Astrocyte (in vitro differentiated cells and primary cell): ENCODE measurements at places on chromosomes 5 and 9. TPM values are rescaled to one million over a fixed set of nuclear protein-coding genes. Genes with fewer than 3 reads are reported as not detected.

The BAAT gene
- total RNA-seq, result 8.9 and 9.5 TPM in 2 replicates

The ADAMTS13 gene
- total RNA-seq, result 5.6 and 7.3 TPM in 2 replicates

The LEAP2 gene
- total RNA-seq, result 0.27 and 0.31 TPM in 2 replicates

The NRG2 gene
- 0.46 and 0.54 TPM in 2 replicates for total RNA-seq

The SPDL1 gene
- total RNA-seq, result 20.2 and 27.0 TPM in 2 replicates

The CDKN2B-AS1 gene
- 2.3 TPM in 2 replicates for total RNA-seq

The MTMR12 gene
- total RNA-seq, result 19.0 and 23.1 TPM in 2 replicates

GRCh38 chr5:15796557-15796956 is 296.6 kb downstream of the FBXL7 start:
- DNase-seq, result no peak

GRCh38 chr5:78666041-78666444 is 17.5 kb upstream of the LHFPL2 start:
- no peak for DNase-seq

DNA sequence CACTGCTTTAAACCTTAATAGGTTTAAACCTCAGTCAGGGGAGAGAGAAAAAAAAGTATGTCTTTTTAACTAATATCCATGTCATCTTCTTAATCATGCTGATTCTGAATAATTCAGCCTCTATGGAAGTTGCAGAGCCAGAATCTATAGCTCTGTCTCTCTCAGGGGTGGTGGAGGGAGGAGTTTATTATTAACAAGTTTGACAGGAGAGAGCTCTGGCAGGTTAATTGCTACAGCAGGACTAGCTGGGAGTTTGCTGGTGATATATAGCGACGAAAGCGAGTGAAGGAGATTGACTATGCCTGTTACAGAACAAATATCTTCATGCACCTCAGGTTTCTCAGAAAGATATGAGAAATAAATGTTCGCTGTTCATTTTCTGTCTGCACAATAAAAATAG is 586.4 kb downstream of the TLE4 start:
- DNase-seq, result no peak

DNA sequence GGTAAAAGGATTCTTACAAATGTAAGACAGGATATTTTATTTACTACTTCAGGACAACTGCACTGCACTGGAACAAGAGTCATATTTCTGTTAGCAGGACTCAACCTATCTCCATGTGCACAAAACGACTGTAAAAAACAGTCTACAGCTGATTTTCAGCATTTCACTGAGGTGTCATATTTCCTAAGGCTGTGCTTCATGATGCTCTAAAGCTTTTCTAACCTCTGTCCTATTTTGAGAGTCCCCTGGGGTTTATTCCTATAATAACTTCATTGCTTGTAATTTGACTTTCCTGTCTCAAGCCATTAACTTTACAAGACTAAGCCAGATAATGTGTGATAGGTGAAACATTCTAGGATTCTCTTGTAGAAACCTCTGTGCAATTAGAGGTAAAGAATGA is 472.3 kb downstream of the HINT1 start:
- DNase-seq, result no peak

DNA sequence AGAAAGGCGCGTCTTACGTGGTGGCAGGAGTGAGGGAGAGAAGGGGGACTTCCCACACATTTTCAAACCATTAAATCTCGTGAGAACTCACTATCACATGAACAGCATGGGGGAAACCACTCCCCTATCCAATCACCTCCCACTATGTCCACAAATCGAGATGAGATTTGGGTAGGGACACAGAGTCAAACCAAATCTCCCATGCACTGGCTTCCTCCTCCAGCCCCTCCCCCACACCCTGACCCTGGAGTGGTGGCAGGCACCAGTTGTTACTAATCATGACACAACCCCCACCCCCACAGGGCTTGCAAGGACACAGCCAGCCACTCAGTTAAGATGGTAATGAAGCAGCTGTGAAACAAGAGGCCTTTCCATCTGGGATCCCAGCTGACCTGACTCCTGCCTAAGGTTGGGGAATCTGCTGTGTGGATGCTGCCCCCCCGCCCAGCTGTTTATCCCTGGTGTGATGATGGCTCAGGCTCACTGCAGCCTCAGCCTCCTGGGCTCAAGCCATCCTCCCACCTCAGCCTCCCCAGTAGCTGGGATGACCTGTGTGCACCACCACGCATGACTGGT is 57.1 kb upstream of the FUBP3 start:
- DNase-seq, result no peak

GRCh38 chr9:108668191-108668937 is 187.4 kb downstream of the ACTL7B start:
- no peak for DNase-seq

DNA sequence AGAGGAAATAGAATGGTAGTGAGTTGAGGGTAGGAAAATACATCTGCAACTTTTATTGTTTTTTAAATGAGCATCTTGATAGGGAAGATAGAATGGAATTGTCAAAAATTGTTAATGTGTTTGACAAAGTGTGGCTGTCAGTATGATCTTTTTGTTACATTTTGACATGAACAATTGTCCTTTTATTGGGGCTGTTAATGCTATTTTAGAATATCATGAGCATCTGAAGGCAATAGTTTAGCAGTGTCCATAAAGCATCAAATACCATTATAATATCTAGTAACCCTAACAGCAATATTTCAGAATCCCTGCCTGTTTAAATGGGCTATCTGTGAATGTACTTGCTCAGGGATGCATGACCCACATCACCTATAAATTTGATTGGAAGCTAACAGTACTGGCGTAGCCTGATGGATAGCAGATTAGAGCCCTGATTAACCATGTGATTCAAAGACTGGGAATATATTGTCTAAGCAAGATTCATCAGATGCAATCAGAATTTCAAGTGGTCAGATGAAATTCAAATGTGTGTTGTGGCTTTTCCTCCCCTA is 37.8 kb downstream of the TLE4 start:
- DNase-seq, result no peak

GRCh38 chr9:129731477-129732085 is 21.3 kb downstream of the PTGES start:
- no peak for DNase-seq

GRCh38 chr5:172718527-172719114 is 52.4 kb downstream of the DUSP1 start:
- DNase-seq, result no peak

- DNase-seq, result peak; percentile 47
These were observed 310.2 kb downstream of the PDE4D start for GRCh38 chr5:59583151-59583809.
